ENCODE measurements at places on chromosomes 12 and 14. TPM values are rescaled to one million over a fixed set of nuclear protein-coding genes. Genes with fewer than 3 reads are reported as not detected.

The SLC5A8 gene
- total RNA-seq = not detected

The RNFT2 gene
- 5.2 TPM for total RNA-seq

The HOXC5 gene
- total RNA-seq = 1.5 TPM

The GPR65 gene
- total RNA-seq = under 0.01 TPM

The MAP1LC3B2 gene
- total RNA-seq = 0.17 TPM

The MYH6 gene
- total RNA-seq = not detected

The C1RL gene
- total RNA-seq = 26.2 TPM

The PSEN1 gene
- 30.3 TPM for total RNA-seq

The SDR9C7 gene
- total RNA-seq = not detected

The PAPLN gene
- total RNA-seq = 6.5 TPM

The FAM181A gene
- not detected for total RNA-seq

The RASAL1 gene
- not detected for total RNA-seq

The KRT3 gene
- total RNA-seq = not detected

The TEX52 gene
- total RNA-seq = not detected

The VTI1B gene
- total RNA-seq = 35.5 TPM

The NFATC4 gene
- 25.4 TPM for total RNA-seq

The CD9 gene
- total RNA-seq = 166 TPM

The SYT10 gene
- total RNA-seq = not detected

The KLRB1 gene
- total RNA-seq = not detected

The ACTR10 gene
- 49.8 TPM for total RNA-seq

The DCTN2 gene
- 209 TPM for total RNA-seq

The HHIPL1 gene
- total RNA-seq = 1.8 TPM

The MYRFL gene
- not detected for total RNA-seq

The TUNAR gene
- not detected for total RNA-seq

The RBP5 gene
- not detected for total RNA-seq
